Dermis microvascular lymphatic vessel endothelial cell (primary cell): ENCODE measurements at places on chromosomes 13 and 19.

DNA sequence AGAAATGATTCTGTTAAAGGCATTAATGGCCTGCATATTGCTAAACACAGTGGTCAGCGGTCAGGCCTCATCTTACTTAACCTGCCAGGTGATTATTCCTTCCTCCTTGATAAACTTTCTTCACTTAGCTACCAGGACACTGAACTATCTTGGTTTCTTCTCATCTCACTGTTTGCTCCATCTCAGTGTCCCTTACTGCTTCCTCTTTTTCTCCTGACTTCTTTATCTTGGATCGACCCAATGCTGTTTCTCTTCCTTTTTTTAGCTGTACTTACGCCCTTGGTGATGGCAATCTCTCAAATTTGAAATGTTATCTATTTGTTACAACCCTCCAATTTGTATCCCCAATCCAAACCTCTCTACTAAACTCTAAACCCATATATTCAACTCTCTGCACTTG lies 7.8 kb upstream of the CLC start:
- no peak for DNase-seq

DNA sequence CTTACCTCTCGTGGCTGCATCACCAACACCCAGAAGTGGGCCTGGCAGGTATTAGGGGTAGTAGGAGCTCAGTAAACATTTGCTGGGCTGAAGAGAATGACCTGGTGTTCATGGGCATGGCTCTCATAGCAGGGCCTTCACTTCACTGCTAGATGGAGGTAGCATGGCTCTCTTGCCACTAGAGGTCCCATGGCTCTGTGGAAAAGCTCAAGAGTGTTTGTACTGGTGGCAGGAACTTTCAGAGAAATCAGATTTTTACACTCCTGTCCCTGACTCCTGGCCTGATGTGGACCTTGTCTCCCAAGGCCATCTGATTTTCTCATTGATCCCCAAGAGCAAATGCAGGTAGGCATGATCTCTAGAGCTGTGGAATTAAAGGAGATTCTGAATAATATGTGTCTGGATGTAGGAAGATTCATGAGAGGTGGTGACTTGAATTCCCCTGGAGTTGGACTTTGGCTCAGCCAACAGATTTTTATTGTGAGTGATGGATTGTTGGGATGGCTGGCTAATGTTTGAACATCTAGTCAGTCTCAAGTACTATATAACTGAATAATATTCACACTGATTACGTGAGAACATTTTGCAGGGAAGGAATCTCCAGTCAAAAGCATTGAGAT lies 5.7 kb downstream of the ZNF574 start:
- peak; percentile 69 for DNase-seq

DNA sequence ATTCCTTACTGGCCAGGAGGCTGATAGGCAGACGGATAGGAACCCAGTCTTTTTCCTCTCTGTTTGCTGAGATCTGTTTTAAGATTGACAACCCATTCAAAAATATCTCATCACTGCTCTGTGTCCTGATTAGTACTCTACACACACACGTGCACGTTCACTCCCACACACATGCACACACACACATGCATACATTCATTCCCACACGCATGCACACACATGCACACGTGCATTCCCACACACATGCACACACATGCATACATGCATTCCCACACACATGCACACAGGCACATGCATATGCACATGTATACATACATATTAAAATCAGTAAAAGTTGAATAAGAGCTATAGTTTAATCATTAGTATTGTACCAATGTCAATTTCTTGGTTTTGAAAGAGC lies 80.6 kb upstream of the SIAH3 start:
- DNase-seq = no peak

DNA sequence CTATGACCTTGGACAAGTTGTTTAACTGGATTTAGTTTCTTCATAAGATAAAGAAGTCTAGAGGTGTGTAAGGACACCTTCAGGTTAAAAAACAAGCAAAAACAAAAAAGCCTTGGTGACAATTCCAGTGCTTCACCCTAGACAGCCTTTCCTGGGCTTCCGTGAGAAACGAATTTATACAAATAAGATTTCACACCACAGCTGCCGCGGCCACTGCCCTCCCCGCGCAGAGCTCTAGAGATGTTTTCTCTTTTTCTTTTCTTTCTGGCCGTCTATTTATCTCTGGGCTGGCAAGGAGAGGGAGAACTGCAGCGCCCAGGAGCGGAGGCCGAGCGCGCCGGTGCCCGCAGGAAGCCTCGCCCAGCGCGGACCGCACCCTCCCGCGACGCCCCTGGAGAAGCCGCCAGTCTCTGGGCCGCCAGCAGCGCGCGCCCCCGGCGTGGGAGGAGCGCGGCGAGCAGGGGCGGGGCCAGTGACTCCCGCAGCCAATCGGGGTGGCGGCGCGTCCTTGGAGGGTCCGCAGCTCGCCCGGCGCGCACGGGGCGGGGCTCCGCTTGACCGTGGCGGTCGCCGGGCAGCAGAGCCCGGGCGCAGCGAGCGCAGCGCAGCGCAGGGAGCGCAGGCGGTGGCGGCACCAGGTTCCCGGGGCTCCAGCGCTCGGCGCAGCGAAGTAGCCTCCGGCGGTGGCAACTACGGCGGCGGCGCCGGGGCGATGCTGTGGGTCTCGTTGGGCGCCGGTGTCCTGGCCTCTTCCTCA lies 107.0 kb downstream of the RXFP2 start:
- peak; percentile 91 for DNase-seq

DNA sequence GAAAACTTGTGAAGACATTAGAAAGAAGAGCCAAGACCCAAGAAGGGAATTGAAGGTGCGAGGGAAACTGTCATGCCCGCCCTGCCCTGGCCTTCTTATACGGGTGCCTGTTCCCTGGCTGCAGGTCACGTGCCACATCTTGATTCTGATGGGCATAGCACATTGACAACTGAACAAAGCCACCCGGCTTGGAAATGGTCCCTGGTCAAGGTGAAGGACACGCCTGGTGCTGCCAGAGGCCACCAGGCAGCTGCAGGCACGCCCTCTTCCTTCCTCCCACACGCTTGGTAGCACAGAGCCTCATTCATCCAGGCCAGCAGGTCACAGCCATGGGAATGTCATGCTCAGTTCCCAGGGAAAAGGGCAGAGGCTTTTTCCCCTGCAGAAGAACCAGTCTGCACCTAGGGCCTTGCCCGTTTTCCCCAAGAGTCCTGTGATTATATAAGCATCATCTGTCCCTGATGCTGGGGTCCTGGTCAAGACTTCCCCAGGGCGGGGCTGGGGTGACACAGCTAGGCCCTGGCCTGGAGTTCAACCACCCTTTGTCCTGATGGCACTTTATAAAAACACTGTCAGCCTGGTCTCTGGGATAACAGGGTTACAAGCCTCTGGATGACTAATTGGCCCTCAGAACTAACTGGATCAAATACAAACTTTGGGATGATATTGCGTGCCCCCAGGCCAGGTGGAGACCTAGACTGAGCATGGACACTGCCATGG lies 56.0 kb downstream of the CDADC1 start:
- DNase-seq = peak; percentile 44

- DNase-seq = peak; percentile 7
These were observed 224.8 kb downstream of the SPRY2 start for GRCh38 chr13:80116107-80116506.

GRCh38 chr19:29442910-29443309 lies 82.9 kb upstream of the VSTM2B start:
- DNase-seq = no peak

GRCh38 chr13:112434937-112435523 lies 58.9 kb downstream of the SPACA7 start:
- no peak for DNase-seq

DNA sequence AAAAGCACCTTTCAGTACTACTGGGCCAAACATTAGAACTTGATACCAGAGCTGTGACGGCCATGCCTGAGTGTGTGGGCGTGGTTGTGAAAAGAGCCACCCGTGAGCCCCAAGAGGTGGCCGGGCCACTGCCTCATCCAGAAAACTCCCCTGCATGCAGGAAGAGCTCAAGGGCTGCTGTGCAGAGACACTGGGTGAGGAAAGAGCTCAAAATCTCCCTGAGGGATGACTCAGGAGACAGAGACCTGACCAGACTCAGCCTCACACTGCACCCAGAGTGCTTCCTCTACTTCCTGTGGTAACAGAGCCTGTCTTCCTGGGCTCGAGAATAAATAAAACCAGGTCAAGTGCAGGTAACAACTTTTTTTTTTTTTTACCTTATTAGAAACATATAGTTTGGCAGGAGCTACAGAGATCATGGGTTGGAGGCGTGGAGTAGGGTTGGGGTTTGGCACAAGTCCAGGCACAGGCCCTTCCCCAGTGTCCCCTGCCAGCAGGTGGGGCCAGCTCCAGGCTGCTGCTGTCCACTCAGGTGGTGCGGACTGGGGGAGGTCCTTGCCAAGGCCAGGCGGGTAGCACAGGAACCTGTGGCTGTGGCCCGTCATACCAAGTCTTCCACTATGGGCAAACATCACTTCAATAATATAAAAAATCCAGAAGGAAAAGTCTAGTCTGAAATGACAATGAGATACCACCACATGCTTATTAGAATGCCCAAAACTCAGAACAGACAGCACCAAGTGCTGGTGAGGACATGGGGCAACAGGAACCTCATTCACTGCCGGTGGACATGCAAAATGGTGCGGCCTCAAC lies 25.5 kb downstream of the ELL start:
- DNase-seq = no peak

DNA sequence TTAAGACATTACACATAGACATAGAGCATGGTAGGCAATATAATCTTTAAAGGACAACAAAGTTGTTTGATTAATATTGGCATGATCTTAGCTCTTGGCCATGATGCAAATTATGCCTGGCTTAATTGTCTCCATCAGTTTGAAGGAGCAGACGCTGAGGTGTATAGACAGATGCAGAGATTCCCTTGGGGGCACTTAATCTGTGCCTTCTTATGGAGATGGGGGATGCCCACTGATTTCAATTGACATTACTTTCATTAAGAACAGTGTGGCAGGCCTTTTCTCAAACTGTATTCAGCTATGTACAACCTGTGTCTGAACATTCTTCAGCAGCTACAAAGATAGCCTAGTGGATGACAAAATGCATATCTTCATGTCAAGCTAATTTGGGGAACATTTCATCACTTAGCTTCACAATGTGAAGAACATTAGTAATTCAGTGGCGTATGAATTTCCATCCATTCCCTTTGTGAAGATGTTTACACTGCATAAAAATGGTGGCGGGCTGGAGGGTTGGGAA lies 85.3 kb upstream of the MYCBP2 start:
- no peak for DNase-seq

DNA sequence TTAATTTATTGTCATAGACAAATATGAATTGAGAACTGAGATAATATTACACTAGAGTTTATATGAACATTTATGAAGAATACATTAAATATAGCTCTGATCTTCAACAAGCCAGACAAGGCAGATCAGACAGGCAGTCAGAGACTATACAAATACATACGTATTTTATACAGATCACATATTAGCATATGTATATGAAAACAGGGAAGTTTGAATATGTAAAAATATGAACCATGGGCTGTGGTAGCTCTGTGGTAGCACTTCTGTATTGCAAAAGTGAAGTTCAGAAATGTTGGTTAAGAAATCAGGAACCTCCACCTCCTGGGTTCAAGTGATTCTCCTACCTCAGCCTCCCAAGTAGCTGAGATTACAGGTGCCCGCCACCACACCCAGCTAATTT lies 20.7 kb downstream of the GPR180 start:
- no peak for DNase-seq

DNA sequence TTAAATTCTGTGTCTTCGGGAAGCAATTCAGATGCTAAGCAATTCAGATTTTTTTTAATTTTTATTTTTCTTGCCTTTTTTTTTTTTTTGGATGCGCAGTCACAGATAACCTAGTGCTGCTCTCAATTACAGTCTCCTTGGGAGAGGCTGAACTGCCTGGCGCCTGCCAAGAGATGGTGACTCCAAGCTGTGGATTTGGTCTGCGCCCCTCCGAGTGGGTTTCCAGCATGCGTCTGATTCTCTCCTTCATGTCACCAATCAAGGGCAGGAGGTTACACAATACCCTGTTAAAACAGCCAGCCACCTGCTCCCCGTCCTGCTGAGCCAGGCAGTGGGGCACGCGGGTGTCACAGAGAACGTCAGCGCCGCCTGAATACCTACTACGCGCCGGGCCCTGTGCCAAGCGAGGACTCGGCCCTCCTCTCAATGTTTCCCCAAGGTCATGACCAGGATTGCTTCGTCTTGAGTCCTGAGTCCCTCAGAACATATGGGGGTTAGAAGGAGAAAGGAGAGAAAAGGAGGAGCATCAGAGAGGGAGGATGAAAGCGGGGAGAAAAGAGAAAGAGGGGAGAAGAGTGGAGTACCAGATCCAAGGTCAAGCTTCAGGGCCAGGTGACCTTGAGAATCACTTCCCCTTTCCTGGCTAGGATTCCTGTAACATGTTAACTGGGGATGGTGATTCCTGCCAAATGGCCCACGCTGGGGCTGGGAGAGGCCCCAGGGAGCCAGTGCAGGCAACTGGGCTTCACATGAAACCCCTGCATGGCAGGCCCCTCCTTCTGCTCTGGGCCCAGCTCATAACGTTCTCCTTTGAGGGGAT lies 213.6 kb downstream of the URI1 start:
- DNase-seq = no peak

DNA sequence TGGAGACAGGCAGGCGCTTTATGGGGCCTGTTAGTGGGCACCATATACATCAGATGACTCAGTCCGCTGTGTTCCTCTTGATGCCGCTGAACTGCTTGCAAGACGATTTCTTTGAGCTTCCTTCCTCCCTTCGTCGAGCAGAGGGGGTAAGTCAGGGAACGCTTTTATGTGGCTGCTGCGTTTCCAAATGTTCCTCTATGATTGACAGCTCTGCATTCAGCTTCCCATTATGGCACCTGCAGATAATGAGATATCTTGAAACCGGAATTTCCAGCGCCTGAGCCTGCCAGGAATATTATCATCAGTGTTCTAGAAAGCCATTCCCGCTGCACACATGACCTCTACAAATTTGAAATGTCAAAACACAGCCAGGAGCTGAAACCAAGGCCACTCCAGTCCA lies 257.0 kb downstream of the TSHZ3 start:
- no peak for DNase-seq

DNA sequence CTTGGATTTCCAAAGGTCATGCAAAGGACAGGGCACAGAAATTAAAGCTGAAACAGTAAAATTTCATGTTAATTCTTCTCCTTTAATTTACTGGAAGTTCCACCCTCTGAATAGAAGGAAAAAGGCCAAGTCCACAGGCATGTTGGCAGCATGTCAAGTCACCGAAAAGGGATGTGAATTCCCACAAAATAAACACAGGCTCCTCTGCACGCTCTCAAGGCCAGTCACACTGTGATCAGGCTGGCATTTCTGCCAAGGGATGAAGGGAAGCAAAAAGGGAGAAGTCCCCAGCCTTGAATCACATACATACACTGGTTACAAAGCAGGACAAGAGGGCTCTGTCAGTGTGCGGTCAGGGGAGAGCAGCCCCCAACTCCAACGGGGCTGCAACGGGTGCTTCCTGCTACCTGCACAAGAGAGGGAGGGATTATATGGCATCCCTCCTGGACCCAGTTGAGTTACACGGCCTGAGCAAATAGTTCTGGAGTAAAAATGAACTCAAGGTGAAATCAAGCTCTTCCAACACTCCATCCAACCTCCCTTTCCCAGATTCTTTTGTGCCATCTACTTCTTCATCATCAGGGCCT lies 6.9 kb downstream of the DCLK1 start:
- DNase-seq = no peak
